Amygdala (tissue), 56 donors: ENCODE measurements at places on chromosomes 12 and 14.

DNA sequence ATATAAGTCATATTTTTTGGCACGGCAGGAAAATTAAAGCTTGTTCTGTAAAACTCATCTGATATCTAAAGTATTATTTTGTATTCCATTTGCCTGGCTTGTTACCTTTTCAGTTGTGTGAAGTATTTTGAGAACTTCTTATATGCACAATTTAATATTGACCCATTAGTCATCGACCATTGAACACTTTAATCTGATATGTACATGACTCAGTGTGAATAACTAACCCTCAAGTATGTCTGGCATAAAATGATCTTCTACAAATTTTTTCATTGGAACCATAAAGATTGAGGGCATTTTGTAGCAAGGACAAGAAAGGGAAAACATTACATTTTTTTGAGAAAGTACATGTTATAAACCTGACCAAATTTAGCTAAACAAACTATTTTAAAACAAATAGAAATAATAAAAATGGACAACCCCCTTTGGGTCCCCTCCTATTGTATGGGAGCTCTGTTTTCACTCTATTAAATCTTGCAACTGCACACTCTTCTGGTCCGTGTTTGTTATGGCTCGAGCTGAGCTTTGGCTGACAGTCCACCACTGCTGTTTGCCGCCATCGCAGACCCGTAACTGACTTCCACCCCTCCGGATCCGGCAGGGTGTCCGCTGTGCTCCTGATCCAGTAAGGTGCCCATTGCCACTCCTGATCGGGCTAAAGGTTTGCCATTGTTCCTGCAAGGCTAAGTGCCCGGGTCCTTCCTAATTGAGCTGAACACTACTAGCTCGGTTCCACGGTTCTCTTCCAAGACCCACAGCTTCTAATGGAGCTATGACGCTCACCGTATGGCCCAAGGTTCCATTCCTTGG, 118.8 kb downstream of the SLC6A15 start:
- no peak for DNase-seq

DNA sequence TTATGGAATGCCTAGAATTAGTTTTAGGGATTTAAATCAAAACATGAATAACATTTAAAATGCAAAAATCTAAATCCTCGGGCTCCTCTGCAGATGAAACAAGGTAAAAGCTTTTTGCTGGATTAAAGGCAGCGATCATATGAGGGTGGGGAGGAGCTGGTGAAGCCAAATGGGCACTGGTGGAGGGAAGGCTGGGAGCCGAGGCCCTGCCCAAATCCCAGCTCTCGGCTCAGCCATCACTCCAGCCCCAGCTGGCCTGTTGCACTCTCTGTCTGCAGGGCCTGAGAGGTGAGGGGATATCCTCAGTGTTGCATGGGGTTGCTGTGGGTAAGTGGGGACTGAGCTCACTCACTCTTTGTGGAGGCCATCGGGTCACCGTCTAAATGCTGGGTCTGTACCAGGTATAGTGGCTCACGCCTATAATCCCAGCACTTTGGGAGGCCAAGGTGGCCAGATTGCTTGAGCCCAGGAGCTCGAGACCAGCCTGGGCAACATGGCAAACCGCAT, 28.6 kb downstream of the CALM1 start:
- no peak for DNase-seq

DNA sequence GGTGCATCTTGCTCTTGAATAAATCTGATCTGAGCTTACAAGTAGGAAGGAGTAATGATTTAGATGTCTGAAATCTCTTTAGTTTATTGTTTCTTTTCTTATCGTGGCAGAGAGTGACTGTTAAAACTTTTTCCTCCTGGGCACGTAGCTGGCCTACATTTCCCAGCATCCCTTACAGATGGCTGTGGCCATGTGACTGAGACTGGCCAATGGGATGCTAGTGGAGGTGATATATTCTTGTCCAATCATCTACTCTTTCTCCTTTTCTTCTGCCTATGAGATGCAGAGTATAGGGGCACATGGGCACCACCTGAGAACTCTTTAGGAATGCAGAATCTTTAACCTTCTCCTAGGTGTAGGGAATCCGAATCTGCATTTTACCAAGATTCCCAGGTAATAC, 237.3 kb downstream of the RGS6 start:
- no peak for DNase-seq

DNA sequence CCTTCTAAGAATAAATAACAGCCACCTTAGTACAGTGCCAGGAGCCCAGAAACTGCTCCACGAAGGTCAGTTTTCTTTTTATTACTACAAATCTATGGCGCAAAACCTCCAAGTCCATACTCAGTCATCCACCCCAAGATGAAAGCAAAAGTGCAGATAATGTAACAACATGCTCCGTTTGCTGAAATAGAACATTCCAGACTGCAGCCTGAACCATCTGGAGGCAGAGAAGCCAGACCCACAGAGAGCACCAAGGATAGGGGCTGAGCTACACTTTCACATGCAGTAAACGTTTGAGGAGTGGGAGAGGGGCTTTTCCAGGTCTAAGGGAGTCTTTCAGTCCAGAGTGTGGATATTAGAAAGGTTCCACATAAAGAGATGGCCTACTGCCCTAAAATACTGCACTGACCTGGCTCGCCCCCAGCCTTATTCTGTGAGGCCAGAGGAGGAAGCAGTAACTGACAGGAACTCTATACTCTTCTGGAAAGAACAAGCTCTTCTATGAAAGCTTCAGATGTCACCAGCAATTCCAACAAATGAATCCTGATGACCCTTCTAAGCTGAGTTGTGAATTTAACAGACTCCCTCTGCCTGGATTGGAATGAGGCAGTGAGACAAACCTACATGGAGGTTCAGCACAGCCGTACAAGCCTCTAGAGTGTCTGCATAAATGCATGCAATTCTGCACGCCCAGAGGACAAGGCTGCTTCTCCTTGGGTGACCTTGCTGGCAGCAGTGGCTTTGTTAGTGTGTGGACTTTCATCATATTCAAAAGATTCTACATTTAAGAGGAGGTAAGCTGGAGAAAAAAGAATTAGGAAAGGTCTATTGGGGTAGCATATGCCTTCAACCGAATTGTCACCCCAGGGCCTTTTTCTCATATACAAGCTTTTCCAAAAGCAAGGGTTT, 153.9 kb upstream of the EGLN3 start:
- DNase-seq, result no peak

- no peak for DNase-seq
Measured at GRCh38 chr12:104478396-104479122, 21.8 kb downstream of the CHST11 start.

DNA sequence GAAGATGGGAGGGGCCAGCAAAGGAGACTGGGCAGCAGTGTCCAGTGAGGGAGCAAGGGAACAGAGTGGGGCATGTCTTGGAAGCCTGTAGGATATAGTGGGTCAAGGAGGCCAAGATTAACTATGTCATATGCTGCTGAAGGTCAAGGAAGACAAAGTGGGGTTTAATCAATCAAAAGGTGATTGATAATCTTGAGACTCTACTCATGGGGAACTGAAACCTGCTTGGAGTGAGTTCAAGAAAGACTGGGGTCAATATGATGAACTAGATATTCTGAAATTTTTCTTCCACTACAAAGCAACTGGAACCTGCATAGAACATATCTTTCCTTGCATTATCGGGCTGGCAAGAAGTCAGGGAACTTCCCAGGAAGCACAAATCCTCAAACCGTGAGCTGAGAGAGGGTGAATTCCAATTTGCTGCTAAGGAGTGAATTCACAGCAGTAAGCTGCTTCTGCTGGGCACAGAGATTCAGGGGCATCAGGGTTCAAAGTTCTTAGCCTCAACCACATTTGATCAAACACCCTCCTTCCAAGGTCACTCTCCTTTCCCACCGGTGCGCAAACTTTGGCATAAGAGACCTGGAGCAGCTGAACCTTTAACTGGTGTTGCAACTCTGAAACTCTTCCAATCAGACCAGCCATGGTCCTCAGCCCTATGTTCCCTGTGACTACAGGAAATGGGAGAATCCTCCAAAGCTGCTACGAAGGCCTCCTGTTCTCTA, 40.3 kb upstream of the DCD start:
- no peak for DNase-seq

- no peak for DNase-seq
Measured at GRCh38 chr12:26177283-26177682, 18.1 kb upstream of the SSPN start.

DNA sequence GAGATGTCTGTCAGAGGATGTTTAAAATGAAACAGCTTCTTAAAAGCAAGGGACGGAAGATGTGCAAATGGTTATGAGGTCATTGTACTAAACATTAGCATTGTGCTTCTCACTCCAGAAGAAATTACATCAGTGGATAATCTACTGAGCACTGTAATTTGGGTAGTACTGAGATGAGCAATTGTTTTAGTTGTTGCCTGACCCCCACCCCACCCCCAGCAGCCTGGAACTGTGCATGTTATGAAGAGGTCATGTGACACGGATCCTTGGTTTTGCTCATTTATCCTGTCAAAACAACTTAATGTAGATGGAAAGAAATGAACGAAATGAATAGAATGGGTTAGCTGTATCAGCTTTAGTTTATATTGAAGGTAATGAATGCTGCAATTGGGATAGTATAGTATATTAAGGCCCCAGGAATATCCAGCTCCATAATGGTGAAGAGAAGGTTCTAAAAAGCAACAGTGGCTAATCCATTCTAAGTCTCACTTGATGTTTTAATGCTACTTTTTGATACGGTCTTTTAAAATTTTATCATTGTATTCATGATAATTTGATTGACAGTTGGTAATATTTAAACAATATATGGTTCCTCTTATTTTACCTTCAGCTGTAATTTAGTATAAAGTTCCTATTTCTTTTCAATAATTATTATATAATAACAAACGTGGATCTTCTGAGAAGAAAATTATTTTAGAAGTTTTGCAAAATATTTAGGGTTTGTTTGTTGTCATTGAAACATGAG, 58.5 kb downstream of the WNK1 start:
- DNase-seq, result no peak

DNA sequence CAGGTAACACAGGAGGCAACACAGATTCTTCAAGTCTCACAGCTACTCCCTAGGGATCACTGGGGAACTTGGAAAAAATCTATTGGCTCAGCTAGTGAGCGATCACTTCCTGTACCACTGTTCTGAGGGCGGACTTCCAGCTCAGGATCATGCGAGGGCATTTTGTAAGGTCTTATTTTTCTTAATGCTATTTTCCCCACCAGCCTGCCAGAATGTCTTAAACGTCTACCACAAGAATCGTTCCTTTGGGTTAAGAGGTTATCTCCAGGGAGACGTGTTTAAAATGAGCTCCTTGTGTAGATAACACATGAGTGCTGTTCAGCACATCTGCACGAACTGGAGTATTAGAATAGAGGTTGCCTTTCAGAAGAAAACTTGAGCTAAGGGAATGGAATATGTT, 162.6 kb downstream of the ETNK1 start:
- DNase-seq, result no peak

DNA sequence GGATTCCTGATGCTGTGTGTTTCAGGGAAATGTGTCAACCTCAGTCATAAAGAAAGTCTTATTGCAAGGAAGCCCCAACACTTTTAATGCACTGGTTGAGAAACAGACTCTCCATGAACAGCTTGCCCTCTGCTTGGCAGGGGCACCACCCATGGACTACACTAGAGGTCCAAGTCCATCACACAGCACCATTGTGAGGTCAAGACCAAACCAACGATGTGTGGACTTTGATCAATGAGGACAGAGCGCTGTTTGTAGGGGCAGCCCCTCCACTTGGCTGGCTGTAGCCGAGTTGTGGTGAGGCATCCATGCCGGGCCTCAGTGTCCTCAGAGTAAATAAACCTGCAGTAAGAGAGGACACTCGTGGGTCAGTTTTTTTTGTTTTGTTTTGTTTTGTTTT, 29.8 kb downstream of the ZFYVE21 start:
- no peak for DNase-seq

DNA sequence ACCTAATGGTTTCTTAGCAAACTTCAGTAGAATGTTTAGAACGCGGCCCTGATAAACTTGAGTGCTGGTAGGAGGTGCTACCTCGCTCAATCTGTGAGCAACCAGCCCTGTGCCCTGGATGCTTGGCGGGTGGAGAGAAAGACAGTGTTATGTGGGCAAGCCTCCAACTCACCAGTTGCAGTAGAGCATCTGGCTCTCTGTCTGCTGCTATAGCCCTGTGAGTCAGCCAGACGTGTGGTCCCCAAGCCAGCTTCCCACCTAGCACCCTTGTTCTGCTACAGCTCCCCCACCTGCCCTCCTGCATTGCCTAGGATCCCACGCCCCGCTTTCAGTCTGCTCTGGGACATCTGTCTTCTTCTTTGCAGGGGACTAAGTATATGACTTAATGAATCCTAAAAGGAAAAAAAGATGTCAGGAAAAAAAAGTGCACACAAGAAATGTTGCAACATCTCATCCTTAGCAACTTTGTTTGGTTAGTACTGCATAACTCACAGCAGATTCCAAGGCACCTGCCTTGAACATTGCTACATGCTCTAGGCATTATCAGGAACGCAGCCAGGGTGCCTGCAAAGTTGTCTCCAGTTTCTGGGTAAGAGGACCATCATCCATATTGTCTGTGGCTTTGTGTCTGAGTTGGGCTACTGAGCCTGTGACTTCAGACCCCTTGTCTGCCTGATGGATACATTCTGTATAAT, 13.6 kb downstream of the SNRNP35 start:
- peak; percentile 27 for DNase-seq

- no peak for DNase-seq
Measured at GRCh38 chr12:53005215-53005985, 856 bp upstream of the EIF4B start.

GRCh38 chr12:2959505-2960389, 550 bp downstream of the TEAD4 start:
- no peak for DNase-seq

DNA sequence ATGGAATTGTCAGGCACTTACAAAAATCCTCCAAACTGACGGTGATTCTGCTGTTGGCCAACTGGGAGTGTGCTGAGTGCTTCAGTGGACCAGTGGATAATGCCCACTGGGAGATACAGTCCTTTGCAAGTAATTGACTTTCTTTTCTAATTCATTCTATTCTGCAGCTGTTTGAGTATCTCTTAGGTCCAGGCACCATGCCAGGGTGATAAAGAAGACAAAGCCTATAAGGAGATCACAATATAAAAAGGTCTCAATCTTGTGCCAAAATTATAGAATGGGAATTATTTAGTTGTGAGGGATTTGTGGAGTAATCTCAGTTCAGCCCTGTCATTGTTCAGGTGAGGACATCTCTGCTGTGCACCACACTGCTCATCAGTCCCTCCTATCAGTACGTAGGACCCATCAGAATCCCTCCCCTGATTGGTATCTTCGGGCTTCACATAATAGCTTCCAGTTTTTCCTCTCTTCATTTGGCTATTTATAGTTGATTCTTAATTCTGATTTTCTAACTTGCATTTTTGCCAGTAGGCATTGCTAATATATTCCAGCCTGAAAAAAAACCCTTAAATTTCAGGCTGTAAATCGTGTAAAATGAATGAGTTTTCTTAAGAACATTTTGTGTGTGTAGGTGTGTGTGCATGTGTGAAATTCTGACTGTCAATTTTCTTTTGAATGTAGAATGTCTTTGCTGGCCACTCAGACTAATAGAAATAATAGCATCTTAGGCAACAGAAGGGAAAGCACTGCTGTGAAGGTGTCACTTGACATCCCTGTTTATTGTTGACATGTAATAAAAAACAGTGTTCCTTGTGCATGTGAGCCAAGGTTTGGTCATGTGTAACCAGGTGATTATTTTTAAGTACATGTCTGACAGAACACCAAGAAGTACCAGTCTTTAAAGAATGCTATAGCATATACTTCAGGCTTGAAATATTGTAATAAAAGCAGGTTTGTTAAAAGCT, 457.6 kb upstream of the RGS6 start:
- DNase-seq, result no peak

- DNase-seq, result no peak
Measured at GRCh38 chr12:86683568-86684304, 427.5 kb upstream of the MGAT4C start.
